Stimulated activated CD4-positive, alpha-beta T cell treated with anti-CD3 and anti-CD28 coated beads, Interleukin-15, amount 100 ng/mL, for 1 hour (primary cell): ENCODE measurements at places on chromosomes 11 and 22.
A peak's percentile ranks its signal among the peaks of the same experiment; 100 is the strongest.

- DNase-seq = no peak
These were observed 13.3 kb downstream of the CELF1 start for GRCh38 chr11:47539681-47540039.

DNA sequence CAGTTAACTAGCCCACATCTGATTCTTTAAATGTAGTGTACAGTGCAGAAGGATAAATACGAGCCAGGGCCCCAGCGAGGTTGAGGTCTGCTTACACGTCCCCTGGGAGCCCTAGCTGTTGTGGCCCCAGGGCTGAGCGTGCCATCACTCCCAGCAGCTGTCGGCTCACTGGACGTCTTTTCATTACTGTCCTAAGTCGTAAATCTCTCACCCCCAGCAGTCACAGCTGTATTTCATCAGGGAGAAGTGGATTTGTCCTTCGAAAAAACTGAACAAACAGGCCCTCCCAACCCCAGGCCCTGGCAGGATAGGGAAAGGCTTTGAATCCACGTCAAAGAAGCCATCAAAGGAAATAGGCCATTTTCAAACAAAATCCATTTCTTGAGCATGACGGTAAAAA lies 110.4 kb upstream of the CSNK2A3 start:
- DNase-seq = no peak

GRCh38 chr22:37060801-37061610 lies 9.5 kb downstream of the KCTD17 start:
- no peak for DNase-seq

GRCh38 chr22:19756288-19757128 lies 4.1 kb upstream of the TBX1 start:
- peak; percentile 56 for DNase-seq

DNA sequence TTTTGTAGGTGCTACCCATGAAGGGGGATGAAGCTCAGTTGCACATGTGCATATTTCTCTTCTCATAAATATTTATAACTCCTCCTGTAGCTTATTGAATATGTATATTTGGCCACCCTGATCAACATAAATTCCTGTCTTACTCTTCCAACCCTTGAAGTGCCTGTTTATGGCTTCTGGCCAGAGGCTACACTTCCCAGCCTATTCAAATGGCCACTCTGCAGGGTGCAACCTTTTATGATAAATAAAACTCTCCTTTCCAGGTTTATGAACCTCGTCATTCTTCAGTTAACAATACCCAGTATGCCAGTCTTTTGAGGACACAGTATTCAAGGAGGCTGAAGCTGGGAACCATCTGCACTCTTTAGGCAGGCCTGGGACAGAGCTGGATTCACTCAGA lies 2.6 kb upstream of the RTL6 start:
- DNase-seq = no peak

DNA sequence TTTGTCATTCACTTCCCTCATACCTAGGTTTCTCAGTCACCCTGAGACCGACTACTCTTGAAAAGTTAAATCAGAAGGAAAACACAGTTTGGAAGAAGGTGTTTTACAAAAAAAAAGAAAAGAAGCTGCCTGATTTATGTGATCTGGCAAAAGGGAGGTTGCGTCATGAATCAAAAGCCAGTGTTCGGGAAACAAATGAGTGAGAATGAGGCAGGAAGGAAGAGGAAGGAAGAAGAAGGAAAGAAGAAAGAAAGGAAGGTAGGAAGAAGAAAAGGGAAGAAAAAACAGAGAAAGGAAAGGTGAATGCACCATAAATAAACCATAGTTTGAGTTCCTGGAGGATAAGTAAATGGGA lies 314.6 kb downstream of the BLID start:
- DNase-seq = no peak

GRCh38 chr11:72443016-72443415 lies 8.7 kb upstream of the CLPB start:
- DNase-seq = no peak

- no peak for DNase-seq
These were observed 42.6 kb upstream of the SMCO4 start for GRCh38 chr11:93585758-93586157.

DNA sequence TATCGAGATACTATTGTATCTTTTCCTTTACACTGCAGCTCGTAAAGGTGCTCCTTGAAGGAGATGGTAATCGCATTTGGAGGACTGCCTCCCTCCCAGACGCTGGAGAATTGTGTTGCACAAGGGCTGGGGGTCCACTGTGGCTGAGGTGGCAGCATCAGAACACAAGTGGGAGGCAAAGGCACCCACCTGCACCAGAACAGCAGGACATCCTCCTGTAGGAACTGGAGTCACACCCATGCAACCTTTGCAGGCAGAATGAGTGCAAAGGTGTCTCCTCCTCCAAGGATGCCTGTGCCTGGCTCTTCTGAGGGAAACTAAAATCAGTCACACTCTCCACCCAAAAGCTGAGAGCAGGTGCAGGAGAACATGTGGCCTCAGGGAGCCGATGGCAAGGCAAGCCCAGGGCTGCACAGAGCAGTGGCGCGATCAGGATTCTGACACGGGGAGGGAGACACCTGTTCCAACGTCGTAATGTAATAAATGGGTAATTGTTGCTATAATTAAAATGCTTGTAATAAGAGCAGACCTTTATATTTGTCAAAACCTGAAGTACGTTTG lies 1501.4 kb downstream of the TBC1D22A start:
- no peak for DNase-seq

DNA sequence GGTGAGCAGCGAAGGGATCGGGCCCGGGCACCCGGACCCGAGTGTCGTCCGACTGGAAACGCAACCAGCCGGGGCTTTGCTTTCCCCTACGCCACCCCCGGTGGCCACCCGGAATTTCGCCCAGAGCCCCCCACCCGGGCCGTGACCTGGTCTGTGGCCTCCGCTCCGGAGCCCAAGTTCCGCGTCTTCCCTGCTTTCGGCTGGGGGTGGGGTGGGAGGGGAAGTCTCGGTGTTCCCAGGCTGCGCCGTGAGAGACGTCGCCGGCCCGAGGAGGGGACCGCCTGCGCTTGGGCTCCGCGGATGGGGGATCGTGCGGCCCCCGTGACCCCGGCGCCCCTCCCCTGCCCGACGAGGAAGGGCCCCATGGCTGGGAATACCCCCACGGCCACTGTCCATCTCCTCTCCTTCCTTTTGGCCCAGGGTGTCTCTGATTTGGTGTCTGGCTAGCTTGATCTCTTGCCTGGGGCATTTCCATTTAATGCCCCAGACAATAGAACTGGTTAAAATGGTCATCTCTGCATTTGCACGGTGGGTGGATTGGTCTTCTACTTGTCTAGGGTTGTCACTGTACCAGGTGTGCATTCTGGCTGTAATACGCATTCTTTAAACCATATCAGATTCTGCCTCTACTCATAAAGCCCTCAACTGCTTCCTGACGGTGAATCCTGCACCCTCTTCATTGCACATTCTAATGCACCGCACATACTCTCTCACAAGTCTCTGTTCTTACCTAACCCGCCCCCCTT lies 789 bp downstream of the SIK2 start:
- DNase-seq = peak; percentile 1

DNA sequence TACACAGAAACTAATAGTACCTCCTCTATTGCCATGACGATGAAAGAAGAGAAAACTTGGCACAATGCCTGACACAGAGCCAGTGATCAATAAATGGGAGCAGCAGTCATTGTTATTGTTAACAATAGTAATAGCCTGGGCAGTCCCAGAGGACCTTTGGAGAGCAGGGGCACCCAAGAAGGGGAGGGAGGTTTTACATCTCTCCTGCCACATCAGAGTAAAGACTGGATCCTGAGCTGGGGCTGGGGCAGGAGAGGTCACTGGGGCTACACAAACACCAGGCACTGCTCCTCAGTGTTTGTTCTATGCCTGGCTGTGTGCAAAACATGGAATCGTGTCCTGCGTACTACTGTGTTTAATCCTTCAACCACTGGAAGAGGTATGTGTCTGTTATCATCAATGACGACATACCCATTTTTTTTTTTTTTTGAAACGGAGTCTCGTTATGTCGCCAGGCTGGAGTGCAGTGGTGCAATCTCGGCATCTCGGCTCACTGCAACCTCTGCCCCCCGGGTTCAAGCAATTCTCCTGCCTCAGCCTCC lies 25.0 kb upstream of the CREB3L1 start:
- DNase-seq = no peak

DNA sequence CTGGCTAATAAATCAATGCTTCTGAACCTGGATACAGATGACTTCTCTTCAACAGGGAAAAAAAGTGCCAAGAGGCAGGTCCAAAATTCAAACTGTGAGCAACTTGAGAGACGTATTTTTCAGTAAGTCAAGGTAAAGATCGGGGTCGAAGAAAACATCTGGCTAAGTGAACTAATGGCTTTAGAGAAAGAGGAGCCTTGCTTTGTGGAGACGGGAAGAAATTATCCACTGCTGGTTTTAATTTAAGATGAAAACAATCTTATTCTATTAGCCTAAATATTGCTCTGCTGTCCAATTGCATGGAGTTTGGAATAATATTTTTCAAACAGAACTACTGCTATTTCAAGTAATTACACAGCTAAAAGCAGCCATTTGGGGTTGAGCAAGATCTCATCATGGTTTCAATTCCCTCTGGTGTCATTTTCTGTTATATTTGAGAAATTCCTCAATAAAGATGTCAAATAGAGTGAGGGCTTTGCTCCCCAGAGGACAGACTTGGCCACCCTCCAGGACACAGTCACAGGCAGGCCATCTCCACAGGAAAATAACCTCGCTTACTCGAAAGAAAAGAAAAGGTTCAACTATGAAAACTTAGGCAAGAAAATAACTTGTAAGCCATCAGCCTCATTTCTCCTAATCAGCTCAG lies 29.8 kb downstream of the SCUBE1 start:
- no peak for DNase-seq

DNA sequence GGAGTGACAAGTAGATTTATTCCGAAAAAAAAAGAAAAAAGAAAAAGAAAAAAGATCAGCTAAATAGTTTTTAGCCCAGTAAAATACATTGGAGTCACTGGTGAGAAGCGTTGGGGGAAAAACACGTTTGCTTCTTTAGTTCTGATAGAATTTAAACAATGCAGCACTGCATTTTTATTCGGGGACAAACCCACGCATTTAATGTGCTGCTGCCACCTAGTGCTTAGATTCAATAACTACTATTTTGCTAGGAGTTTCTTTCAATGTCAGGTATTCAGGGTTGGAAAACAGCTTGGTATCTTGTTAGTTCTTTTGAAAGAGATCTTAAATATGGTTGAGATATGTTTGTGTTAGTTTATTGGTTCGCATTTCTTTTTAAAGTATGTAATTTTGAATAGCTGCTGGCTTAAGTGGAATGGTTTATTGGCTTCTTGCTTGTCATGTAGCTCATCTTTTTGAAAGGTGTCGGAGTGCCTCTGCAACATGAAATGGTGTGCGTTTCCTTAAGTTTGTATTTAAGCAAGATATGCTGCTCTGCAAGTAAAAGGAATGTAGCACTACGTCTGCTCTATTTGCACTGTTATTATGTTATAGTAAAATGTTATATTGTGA lies 41.9 kb downstream of the SVIP start:
- DNase-seq = no peak

- DNase-seq = no peak
These were observed 19.9 kb downstream of the EMID1 start for GRCh38 chr22:29225422-29226090.

DNA sequence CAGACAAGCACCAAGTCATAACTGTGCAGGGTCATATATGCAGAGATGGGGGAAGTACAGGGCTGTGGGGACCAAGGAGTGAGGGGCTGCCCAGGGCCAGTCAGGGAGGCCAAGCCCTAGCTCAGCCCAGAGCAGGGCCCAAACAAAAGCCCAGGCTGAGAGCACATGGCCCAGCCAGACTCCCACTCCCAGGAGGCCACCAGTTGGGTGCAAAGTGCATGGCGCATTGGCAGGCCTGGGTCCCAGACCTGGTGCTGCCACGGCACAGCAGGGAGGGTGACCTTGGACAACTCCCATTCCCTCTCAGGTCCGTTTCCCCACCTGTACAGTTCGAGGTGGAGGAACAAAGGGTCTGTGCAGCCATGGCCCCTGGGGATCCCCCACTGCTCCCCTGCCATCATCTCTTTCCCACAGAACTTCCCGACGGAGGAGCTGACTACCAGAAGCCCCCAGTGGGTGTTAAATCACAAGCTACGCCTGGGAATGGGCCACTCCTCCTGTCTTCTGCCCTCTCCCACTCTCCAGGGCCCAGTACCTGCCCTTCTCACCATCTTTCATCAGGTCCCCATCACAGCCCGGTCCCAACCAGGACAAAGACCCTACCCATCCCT lies 608 bp downstream of the NIPSNAP1 start:
- no peak for DNase-seq

DNA sequence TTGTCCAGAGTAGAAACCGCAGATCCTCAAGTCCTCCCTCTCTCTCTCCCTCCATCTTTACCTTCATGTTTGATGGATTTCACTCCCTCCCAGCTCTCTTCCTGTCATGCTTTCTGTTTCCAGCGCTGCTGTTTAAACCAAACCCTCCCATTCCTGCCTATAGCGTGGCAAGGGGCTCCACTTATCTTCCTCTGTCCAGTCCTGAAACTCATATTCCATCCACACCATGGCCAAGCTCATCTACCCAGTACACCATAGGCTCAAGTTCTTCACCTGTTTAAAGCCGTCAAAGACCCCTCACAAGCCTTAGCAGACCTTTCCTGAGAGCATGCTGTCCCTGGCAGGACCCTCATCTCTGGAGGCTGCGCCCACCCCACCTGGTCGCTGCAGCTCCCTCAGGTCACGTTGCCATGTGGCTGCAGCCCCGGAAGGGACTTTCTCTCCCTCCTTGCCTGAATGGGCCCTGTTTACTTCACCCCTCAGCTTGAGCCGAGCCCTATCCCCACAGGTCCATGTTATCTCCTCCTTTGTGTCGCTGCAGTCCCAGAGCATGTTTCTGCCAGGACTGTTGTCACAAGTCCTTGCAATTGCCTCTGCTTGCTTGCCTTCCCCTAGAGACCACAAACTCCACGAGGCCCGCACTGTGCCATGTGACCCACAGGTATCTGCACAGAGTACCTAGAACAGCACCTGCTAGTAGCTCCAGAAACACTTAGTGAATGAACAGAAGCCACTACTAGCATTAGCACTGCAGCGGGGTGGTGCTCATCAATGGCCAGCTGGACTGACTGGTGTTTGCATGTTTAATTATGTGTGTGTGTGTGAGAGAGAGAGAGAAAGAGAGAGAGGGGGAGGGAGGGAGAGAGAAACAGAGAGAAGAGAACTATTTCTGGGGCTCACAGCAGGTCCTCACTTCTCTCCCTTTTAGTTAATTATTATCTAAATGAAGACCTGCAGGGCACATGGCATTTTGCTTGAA lies 149.4 kb upstream of the SNX19 start:
- DNase-seq = no peak

GRCh38 chr22:43007519-43008102 lies 7.3 kb downstream of the PACSIN2 start:
- DNase-seq = no peak

DNA sequence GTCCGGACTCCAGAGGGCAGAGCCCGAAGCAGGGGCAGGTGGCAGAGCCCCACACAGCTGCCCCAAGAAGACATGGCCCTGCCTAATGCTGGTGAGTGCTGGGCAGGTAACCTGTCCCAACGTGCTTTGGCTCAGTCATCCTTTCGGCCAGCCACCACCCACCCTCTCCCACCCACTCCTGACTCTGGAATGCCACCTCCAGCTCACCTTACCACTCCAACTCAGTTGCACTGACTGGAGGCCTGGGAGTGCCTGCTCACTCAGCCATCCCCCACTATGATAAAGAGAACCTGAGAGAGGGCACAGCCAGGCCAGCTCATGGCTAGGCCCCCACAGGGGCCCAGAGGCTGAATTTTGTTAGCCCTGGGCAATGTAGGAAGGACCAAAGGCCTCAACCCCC lies 53.8 kb upstream of the MPEG1 start:
- DNase-seq = no peak
